ENCODE measurements at places on chromosomes 6 and 20.

- no peak for DNase-seq
These were observed 125.1 kb upstream of the COL21A1 start for GRCh38 chr6:56372406-56372995.

DNA sequence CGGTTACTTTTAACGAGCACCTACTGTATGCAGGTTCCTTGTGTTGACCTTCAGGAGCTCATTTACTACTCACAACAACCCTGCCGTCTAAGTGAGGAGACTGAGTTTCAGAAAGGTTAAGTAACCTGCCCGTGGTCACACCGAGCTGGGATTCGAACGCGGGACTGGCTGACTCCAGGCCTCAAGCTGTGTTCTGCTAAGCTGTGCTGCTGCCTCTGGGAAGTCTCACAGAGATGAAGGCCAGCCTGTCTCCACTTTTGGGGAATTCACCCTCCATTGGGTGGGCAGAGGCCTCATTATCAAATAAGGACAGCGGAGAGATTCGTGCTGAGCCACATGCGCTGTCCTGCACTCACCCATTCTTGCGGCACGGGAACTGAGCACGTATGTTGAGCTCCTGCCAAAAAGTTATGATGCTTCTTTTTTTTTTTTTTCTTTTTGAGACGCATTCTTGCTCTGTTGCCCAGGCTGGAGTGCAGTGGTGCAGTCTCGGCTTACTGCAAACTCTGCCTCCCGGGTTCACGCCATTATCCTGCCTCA is 25.9 kb upstream of the MYT1 start:
- no peak for DNase-seq

GRCh38 chr6:142856624-142857232 is 88.2 kb downstream of the HIVEP2 start:
- DNase-seq = no peak

- no peak for DNase-seq
These were observed 79.4 kb downstream of the FOXO3 start for GRCh38 chr6:108640104-108640503.

- DNase-seq = no peak
These were observed 28.8 kb downstream of the RWDD2A start for GRCh38 chr6:83221889-83222479.

DNA sequence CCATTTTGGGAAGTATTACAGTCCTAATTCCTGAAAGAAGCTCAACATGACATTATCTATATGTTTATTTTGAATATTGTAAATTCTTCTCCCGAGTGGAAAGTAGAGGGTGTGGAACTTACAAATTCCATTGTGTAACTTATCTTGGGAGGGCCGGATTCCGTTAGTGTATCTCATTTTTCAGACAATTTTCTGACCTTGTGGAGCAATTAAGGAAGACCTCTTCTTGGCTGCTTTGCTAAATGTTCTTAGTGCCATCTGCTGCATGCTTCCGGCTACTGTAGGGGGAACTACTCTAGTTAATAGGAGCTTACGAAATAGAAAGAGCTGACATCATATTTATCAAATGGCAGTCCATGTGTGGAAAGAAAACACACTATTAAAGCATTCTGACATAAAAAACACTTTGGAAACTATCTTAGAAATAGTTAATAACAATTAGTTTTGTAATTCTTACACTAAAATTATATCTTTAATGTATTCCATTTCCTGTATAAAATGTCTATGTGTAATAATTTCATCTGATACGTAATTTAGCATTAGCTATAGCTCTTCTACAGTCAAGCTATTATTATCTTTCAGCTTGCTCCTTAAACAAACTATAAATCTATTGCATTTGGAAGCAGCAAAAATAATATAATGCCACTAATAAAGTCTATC is 41.5 kb upstream of the KCNQ5 start:
- no peak for DNase-seq

GRCh38 chr20:3456648-3457047 is 14.2 kb upstream of the ATRN start:
- no peak for DNase-seq

DNA sequence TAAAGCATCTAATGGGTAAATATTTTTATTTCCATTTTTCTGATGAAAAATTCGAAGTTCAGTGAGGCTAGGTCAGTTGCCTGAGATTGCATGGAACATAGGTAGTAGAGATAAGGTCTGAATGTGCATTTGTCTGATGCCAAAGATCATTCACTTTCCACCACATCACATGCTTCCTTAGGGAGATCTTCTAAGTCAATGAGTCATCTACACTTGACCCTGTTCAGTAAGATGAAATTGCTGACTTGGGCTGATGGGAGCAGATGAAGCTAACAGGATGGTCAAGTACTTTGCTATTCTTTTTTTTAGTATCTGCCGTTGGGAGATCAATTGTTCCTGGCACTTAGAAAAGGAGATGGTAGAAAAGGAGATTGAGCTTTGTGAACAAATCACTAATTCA is 511.3 kb downstream of the PHF3 start:
- no peak for DNase-seq

- DNase-seq = no peak
These were observed 26.4 kb upstream of the BMP5 start for GRCh38 chr6:55901765-55902270.

GRCh38 chr6:128659878-128660622 is 139.7 kb upstream of the PTPRK start:
- DNase-seq = no peak

DNA sequence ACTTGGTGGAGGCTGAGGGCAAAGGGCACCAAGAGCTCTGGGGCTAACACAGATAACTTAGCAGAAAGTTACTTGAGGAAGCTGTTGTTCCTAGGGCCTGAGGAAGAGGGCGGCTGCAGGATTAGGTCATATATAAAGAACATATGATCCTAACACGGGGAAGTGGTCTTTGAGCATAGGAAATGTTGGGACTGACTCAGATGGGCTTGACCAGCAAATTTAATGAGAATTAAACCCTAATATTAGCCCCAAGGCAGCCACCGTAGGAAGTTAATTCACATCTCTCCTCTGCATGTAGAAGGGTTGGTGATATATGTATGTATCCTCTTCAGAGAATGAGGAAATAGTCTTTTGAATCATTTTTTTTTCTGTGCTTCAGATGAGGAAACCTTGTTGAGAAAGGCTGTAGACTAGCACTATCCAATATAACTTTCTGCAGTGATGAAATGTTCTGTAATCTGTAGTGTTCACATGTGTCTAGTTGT is 9.2 kb upstream of the ZBTB9 start:
- no peak for DNase-seq

- no peak for DNase-seq
These were observed 40.4 kb downstream of the GPLD1 start for GRCh38 chr6:24448828-24449525.

GRCh38 chr6:170085475-170086401 is 205.1 kb downstream of the DLL1 start:
- no peak for DNase-seq

- no peak for DNase-seq
These were observed 146.2 kb upstream of the NEDD9 start for GRCh38 chr6:11378639-11379038.

DNA sequence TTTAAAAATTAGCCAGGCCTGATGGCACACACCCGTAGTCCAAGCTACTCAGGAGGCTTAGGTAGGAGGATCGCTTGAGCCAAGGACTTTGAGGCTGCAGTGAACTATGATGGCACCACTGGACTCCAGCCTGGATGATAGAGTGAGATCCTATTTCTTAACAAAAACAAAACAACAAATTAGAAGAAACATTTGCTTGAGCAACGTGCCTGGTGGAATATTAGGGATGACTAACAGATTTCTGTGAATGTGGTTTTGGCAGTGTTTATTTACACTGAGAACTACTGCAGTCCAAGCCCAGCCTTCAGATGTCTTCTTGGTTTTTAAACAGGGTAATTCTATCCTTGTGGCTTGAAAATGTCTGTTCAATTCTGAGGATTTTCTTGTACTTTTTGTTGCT is 9.2 kb downstream of the PPP1R3G start:
- DNase-seq = no peak

DNA sequence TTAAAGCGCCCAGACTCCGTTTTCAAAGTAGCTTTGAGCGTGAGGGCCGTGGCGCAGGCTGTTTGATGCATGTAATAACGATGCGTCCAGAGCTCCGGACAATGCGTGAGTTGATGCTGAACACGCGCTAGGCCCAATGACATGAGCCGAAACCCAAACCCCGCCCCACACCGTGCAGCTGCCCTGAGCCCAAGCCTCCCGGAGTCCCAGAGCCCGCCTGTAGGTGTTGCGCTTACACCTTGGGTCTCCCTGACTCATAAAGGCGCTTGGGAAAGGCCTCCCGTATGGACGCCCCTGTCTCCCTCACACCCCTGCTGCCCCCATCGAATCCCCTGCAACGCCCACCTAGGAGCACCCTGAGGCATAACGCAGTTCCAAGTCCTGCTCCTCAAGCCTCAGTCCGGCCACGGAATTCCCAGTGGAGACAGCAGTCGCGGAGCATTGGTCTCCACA is 87.6 kb downstream of the ERMARD start:
- DNase-seq = no peak

DNA sequence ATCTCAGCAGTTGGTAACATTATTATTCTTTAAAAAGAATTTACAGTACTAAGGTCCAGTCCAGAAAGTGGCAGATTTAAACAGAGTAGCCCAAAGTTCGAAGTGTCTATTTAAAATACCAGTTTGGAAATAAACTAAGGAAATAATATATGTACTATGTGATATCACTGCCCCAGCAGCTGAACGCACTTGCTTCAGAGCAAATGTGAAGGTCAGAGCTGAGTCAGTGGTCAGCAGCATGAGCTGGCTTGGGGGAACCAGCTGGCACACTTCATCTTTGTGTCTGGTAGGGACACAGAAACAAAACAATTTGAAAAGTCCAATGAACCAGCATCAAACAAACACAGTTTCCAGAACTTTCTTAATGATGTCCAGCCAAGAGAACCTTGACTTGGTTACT is 15.4 kb downstream of the TMEM14B start:
- DNase-seq = no peak

- no peak for DNase-seq
These were observed 79.5 kb downstream of the BCAS1 start for GRCh38 chr20:53990768-53991450.

- DNase-seq = no peak
These were observed 292.0 kb upstream of the ARID1B start for GRCh38 chr6:156485150-156485549.

GRCh38 chr6:161546632-161547031 is 272.8 kb upstream of the AGPAT4 start:
- DNase-seq = no peak

GRCh38 chr6:157546321-157546720 is 165.3 kb downstream of the ZDHHC14 start:
- DNase-seq = no peak

DNA sequence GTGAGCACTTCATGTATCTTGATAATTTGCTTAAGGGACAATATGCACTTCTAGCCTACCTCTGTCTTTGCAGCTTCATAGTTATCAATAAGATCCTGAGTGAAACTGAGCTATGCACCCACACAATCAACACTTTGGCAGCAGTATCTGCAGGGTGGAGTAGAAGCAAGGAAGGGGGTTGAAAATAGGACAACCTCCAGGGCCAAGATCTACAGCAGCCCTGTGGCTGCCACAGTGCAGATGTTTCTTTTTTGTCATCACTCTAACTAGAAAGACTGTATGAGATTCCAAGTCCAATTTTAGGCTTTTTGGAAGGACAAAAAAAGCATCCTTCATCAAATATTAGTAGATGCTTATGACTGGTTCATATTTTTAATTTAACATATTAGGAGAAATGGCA is 336.1 kb upstream of the CITED2 start:
- no peak for DNase-seq

- DNase-seq = no peak
These were observed 288.3 kb downstream of the NRN1 start for GRCh38 chr6:5718231-5718947.

DNA sequence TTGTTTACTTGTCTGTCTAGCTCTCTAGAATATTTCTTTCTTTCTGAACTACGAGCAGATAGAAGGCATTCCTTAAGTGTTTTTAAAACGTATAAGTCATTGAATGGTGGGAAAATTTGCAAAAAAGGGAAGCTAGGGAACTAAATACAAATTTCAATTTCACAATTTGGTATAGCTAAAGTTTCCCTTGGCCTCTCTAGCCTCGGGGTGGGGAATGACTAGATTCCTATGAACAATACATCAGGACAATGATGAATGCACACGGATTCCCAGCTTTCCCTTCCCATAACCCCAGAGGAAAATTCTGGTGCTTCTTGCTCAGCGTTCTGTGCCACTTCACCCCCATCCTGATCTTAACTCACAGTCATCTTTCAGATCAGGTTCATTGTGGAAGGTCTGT is 113.3 kb upstream of the ASF1A start:
- no peak for DNase-seq
